ENCODE measurements at places on chromosomes 2 and 18. TPM values are rescaled to one million over a fixed set of nuclear protein-coding genes. Genes with fewer than 3 reads are reported as not detected.

The CYRIA gene
- 0.72 TPM for total RNA-seq

The IRS1 gene
- 15.2 TPM for total RNA-seq

The ANKRD30B gene
- total RNA-seq = not detected

The UGT1A8 gene
- 0.10 TPM for total RNA-seq

The PAX8 gene
- total RNA-seq = 0.98 TPM

The SCN2A gene
- not detected for total RNA-seq

The SEPTIN2 gene
- total RNA-seq = 248 TPM

The IKZF2 gene
- 0.29 TPM for total RNA-seq

Data from A549 treated with AZD2906 at 1 μM for 4 hours (cell line).